Ureter (tissue), 1 donor: ENCODE measurements at places on chromosomes 3 and 15. TPM values are rescaled to one million over a fixed set of nuclear protein-coding genes. Genes with fewer than 3 reads are reported as not detected.

- DNase-seq = no peak
Observed at GRCh38 chr15:39709941-39710340, 72.7 kb downstream of the FSIP1 start.

DNA sequence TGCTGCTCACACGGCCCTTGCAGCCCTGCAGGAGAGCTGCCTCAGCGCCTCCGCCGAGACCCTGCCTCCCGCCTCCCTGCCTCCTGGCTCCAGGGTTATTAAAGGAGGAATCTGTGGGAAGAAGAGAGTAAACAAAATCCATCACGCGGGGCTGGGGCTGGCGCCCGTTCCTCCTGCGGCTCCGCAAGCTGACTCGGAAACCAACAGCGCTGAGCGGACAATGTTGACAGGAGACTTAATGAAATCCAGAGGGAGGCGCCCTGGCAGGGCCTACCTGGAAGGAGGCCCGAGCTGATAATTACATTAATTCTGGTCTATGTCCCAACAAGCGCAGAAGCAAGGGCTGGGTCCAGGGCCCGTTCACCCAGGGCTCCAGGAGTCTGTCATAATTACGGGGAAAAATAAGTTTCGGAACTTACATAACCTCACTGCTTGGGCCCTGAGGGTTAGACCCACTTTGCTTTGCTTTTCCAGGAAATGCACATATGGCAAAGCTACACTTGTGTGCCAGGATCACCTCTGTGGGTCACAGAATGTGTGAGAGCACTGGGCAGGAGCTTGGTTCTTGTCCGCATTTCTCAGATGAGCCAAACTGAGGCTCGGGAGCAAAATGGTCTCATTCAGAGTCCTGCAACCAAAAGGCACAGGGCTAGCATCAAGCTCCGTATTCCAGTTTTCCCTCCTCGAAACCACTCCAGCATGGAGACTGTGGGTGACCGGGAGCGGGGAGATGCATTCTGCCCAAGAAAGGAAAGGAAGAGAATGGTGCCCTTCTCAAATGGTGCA, 43.8 kb upstream of the SLC6A6 start:
- DNase-seq = peak; percentile 70

- no peak for DNase-seq
Observed at GRCh38 chr3:35448681-35449080, 190.6 kb upstream of the ARPP21 start.

DNA sequence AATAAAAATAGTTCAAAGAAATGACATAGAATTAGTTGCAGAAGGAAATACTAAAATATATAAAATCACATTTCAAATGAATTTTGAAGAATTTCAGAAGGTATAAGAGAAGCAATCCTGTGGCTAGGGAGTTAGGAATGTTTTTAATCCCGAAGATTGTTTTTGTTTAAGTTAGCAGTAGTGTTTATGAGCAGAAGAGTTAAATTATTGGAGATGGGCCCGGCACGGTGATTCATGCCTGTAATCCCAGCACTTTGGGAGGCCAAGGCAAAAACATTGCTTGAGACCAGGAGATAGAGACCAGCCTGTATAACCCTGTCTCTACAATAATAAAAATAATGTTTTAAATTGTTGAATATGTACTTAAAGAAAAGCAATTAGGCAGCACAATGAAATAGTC, 432.5 kb downstream of the MFSD1 start:
- DNase-seq = no peak

DNA sequence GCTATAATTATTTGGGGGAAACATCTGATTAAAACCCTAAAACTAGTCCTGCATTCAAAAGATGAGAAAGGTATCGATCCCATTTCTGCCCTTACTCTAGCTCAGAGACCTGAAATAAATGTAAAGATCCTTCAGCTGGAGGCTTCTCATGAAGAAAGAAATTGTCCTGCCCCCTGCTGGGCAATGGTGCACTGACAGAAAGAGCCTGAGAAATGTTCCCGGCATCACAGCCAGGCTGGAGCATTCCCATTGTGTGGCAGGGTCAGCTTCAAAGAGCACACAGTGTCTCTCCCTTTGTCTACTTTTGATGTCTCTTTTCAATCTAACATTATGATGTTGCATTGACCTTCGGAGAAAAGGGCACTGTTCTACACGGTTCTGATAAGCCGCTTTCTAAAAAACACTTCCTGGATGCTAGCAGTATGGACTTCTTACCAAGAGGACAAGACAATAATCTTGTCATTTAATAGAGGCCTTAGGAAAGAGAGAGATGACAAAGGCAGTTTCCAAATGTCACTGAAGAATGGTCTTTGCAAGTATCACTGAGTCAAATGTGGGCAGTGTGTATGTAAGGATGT, 287.5 kb downstream of the MAGI1 start:
- DNase-seq = peak; percentile 44

DNA sequence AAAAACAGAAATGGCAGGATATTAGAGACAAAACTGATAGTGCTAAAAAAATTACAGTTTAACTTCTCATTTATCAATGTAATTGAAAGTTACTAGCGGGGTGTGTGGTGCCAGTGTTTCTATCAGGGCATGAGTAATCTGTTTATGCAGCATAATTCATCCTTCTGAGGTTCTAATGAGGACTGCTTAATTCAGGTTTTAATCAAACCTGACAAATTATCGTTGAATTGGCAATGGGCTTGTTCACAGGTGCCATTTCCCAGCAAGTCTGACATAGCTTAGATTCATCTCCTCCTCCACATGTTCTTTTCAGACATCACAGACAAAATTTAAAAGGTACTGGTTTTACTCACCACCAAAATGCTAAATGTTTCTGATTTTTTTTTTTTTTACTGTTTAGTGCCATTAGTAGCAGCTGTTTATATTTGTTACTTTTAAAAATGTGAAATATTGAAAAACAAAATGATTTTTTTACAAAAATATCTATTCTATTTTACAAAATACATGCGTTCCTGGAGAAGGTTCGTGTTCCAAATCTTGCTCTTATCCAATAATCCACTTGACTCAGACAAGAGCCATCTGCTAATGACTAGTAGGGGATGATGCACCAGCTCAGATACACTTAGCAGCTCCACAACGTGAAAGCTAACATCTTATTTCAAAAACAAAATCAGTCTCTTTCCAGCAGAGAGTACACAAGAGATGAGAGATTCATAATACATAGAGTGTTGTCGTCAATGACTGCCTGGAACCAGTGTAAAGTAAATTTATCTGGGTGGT, 447.7 kb upstream of the DPPA4 start:
- no peak for DNase-seq

DNA sequence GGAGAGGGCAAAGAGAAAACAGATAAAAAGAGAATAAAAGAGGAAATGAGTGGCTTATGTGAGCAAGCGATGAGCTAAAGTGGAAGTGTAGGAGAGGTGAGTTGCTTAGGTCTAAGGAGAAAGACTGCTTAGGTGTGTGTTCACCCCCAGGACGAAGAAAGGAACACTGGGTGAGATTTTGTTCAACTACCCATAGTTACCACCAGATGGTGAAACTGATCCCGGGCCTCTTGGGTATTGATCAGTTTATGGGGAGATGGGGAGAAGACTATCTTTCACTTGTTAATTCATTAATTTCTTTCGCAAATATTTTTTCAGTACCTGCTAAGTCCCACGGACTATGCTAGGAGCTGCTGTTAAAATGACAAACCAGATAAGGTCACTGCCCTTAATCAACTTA, 33.9 kb downstream of the GAP43 start:
- no peak for DNase-seq

- no peak for DNase-seq
Observed at GRCh38 chr15:47618241-47618640, 99.1 kb upstream of the SEMA6D start.

DNA sequence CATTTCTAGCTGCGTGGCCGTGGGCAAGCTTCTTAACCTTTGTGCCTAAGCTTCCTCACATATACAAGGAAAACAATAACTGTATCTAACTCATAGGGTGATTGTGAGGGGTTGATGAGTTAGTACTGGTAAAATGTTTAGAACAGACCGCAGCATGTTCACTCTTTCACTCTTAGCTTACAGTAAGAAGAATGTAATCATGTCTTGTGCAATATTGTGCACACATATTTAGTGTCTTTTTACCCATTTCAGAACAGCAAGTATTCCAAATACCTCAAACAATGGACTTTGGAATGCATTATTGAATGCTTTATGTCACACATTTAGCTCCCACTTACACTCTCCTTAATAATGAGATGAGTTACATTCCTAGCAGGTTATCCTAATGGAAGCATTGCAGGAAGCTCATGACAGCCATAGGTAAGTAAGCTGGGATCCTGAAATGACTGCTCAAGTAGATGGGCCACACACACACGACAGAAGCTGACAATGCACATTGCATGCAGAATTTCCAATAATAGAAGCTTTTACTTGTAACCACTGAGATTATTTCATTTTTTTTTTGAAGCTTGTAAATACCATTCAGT, 468.9 kb upstream of the WNT5A start:
- no peak for DNase-seq

DNA sequence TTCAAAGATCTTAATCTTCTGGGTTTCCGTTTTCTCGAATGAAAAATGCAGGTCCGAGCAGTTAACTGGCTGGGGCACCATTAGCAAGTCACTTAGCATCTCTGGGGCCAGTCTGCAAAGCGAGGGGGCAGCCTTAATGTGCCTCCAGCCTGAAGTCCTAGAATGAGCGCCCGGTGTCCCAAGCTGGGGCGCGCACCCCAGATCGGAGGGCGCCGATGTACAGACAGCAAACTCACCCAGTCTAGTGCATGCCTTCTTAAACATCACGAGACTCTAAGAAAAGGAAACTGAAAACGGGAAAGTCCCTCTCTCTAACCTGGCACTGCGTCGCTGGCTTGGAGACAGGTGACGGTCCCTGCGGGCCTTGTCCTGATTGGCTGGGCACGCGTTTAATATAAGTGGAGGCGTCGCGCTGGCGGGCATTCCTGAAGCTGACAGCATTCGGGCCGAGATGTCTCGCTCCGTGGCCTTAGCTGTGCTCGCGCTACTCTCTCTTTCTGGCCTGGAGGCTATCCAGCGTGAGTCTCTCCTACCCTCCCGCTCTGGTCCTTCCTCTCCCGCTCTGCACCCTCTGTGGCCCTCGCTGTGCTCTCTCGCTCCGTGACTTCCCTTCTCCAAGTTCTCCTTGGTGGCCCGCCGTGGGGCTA, at the start of the genes B2M and PATL2:
Gene B2M (plus strand): TSS at position 422 of the 647 bp plus-strand sequence. CDS start 30 bp downstream, at position 452.
Gene PATL2 (minus strand): TSS at position 228 of the 647 bp plus-strand sequence. CDS start 34,833 bp downstream, outside the sequence.
- DNase-seq = peak; percentile 98

GRCh38 chr15:44319385-44319784, 30.9 kb downstream of the GOLM2 start:
- DNase-seq = no peak

DNA sequence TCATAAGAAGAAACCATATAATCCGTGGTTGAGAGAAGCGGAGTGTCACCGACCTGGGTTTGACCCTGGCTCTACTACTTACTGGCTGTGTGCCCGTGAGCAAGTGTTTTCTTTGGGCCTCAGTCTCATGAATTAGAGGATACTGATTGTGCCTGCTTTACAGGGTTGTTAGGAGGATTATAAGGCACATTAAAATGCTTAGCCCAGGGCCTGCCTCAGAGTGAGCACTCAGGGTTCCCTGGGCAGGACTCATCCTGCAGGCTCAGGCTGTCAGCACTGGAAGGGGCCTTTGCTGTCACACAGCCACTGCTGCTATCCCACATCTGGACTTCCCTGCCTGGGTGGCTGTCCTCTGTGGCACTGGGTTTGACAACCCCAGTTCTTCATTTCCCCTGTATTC, 4.7 kb downstream of the PLA2G4F start:
- no peak for DNase-seq

DNA sequence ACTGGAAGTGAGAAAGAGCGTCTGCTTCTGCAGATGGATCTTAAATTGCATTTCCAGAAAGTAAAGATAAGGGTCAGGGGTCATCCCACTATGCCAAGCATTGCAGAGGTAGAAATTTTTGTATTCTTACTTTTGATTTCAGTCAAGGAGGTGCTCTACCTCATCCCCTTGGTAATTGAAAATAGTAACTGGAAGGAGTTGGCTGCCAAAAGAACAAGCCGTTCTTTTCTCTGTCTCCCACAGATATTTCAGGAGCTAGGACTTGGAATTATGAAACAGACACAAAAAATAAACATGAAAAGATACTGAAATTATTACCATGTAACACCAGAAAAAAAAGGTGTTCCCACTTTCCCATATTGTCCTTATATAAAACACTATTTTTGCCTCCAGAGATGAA, 309.9 kb upstream of the UMPS start:
- DNase-seq = no peak

GRCh38 chr15:59329091-59329490, 43.6 kb downstream of the MYO1E start:
- no peak for DNase-seq

- no peak for DNase-seq
Observed at GRCh38 chr3:4245671-4246070, 57.5 kb upstream of the SETMAR start.

DNA sequence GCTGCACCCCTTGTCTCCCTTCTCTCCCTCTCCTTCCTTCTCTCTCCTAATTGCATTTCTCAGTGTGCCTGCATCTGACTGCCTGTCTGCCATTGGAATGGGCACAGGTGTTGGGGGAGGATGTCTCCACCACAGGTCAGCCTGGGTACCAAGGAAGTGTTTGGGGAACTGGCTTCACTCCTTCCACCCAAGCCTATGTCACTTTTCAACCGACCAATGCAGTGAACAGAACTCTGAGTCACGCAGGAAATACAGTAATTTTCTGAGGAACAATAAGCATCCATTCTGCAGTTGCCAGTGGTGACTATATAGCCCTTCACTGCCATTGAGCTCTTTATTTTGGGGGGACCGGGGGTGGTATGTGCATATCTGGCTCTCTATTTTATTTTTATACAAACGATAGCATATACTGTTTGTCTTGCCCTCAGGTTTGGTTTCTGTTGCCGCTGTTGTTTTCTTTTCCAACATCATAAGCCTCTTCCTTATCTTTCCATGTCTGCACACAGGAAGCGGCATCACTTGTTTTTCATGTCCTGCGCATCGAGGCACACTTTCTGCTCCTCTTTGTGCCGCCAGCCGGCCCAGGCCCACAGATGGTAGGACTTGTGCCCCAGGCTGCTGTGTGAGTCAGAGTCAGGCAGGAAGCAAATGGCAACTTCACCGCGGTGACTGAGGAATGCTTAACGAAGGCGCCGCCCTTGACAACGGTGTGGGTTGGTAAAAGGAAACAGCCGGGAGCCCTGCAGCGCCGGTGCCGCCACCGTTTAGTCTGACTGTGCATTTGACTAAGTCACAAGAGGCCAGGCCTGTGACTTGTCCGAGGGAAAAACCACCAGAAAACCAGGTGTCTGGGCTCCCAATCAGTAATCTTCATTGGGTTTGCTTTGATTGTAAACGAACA, 21.1 kb upstream of the CDCP1 start:
- peak; percentile 91 for DNase-seq

DNA sequence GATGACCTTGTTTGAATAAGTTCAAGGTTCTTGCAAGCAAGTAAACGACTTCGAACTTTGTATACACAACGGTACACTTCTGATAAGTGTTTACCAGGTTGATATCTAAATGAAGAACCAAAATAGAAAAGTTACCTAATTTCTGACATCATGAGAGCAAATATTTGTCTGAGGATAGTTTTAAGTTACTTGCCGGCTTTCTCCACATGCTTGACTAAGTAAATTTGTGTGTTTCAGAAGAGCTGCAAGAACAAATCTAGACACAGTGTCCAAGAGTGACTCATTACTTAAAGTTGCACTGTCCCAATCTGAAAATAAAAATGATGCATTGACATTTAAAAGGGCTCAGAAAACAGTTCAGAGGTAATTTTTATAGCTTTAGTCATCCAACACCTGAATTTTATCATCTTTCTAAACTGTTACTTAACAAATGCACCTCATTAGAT, 115.1 kb downstream of the HERC1 start:
- DNase-seq = no peak

PCSK6 gene
- total RNA-seq = 14.5 TPM

KCNAB1 gene
- total RNA-seq = 9.1 TPM

DAZL gene
- not detected for total RNA-seq

CCDC191 gene
- total RNA-seq = 16.0 TPM

YEATS2 gene
- total RNA-seq = 37.7 TPM

NUP210 gene
- total RNA-seq = 19.9 TPM

FHIT gene
- total RNA-seq = 26.0 TPM

CLDN16 gene
- 1.1 TPM for total RNA-seq
